ENCODE measurements at places on chromosomes 2 and 18.

DNA sequence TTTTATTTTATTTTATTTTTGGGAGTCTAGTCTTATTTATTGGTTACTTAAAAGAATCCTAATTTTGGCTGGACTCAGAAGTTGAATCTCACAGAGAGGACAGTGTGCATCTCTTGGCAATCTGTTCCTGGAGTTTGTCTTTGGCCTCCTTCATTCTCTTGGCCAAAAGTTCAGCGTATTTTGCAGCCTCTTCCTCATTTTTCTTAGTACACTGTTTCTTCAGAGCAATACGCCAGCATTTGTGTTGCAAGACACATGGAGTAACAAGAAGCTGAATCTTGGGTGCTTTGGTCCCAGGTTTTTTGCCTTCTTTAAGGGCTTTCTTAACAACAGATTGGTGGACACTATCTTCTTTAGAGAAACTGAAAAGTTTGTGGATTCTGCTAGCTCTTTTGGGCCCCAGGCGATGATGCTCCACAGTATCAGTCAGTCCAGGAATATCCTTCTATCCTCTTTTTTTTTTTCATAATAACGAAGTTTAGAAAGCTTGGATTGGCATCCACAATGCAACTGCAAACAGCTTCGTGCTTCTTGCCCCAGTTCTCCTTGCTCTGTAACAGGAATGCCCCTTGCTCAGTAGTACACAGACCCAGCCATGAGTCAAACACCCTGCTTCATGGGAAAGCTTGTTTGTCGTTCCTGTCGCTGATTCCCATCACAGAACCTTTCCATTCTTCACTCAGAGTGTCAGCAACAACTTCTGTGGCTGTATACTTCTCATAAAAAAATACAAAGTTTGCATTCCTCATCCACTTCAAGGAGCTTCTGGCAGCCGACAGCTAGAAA, 34.8 kb upstream of the RFX8 start:
- DNase-seq: no peak

DNA sequence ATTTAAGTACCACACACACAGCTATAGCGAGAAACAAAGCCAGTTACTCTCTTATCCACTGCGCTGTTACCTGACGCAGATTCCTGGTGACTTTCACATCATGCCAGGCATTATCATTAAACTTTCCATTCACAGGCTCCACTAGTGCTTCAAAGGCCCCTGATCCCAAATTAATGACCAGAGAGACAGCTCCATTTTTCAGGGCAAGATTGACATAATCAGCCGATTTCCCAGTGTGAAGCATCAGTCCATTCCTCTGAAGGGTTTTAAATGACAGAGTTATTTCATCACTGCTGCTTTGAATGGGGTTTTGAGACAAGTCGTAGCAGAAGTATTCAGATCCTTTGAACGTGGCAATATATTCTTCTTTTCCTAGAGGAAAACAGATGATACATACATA, 408.7 kb downstream of the NRXN1 start:
- DNase-seq: no peak

GRCh38 chr2:189821953-189822748, 37.9 kb downstream of the PMS1 start:
- no peak for DNase-seq

- DNase-seq: peak; percentile 21
Measured at GRCh38 chr2:101308432-101309210, at the start of gene RNF149. TSS of gene RNF149 (minus strand) at chr2:101308701. CDS start at chr2:101308588, 113 bp downstream.

- DNase-seq: no peak
Measured at GRCh38 chr2:44442019-44442418, 80.3 kb downstream of the CAMKMT start.

Measured in NCI-H2081 treated with DMSO at 0.1 percent for 48 hours (cell line).